ENCODE measurements at places on chromosomes 4 and X.

GRCh38 chrX:139094671-139095592, 383.4 kb upstream of the FGF13 start:
- no peak for DNase-seq

DNA sequence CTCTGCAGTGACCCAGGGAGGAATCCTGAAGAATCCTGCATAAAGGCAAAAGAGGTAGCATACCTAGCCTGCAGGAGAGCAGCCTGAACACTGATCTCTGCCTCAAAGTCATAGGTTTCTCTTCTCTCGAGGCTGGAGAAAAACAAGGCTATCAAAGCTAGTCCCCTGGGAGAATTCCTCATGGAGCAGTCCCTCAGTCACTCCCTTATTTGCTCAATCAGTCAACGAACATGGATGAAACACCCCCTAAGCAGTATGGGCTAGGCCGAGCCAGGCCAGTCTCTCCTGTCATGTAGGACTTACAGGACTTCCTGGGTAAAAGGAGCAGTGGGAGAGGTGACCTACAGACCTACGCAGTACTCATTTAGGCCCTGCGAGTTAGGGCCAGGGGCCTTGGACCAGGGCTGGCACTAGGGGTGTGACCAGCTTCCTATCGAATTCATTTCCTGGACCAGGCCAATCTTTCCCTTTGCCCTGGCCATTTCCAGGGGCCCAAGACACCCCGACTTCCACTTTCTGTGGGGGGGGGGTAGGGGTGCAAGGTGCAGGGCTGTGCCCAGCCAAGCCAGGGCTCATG, 164.1 kb downstream of the EFNB1 start:
- DNase-seq = no peak

DNA sequence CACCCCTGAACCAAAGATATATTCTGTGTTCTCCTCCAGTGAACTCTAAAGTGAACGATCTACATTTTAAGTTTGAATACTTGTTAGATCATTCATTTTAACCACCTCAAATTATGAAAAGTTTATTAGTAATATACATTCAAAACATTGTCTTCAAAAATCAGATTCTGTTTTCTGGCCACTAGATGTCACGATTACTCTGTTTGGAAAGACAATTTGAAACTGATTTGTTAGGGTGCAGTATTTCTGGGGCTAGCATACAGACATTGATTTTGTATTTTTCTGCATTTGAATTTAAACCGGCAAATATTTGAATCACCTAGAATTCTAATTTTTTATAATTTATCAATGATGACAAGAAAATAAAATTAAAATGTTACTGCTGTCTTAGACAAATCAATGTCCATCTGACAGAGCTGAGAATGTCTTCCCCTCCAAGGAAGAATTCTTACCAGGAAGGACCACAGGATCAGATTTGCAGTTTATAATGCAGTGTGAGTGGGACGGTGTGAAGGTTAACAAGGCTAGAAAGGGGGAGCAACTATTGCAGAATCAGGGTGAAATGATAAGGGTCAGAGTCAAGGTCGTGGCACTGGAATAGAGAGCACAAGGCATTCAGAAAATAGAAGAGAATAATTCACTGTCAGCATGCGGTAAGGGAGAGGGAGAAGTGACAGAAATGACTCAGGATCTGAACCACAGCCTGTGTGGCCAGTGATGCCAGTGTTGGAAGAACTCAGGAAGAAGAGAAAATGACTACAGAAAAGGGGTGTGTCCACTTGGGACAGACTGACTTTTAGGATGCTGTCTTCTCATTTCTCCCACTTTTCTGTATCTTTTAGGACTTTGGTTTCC, 91.6 kb downstream of the ANXA10 start:
- no peak for DNase-seq

GRCh38 chrX:3435057-3435456, 88.6 kb upstream of the MXRA5 start:
- no peak for DNase-seq

Measured in neural crest cell (in vitro differentiated cells).